A549 treated with Hydrocortisone at 1 μM for 4 hours (cell line): ENCODE measurements at places on chromosomes 6 and 20. TPM values are rescaled to one million over a fixed set of nuclear protein-coding genes. Genes with fewer than 3 reads are reported as not detected.

The ADTRP gene
- total RNA-seq = 0.29 to 0.74 TPM (median 0.56 TPM) in 5 replicates

The DNAH8 gene
- total RNA-seq = not detected in 5 replicates

The CALHM5 gene
- total RNA-seq = 0.03 to 0.09 TPM (median 0.06 TPM) in 5 replicates

The PAK5 gene
- not detected in 5 replicates for total RNA-seq

The MLN gene
- total RNA-seq = not detected in 5 replicates

The SEL1L2 gene
- not detected in 5 replicates for total RNA-seq

The TCF21 gene
- total RNA-seq = 0.02 to 0.10 TPM (median 0.03 TPM) in 5 replicates

The PFDN6 gene
- total RNA-seq = 95.0 to 118 TPM (median 104 TPM) in 5 replicates

The SIM1 gene
- total RNA-seq = not detected in 5 replicates

The OTOR gene
- not detected in 5 replicates for total RNA-seq

The OR2J2 gene
- not detected in 5 replicates for total RNA-seq

The CLDN20 gene
- total RNA-seq = not detected in 5 replicates

The HLA-DQA2 gene
- total RNA-seq = not detected in 5 replicates

The CTAGE9 gene
- total RNA-seq = not detected in 5 replicates

The CNR1 gene
- 1.3 to 1.9 TPM (median 1.7 TPM) in 5 replicates for total RNA-seq

The PRSS16 gene
- total RNA-seq = 3.0 to 3.4 TPM (median 3.0 TPM) in 5 replicates
